Activated naive CD8-positive, alpha-beta T cell treated with anti-CD3 and anti-CD28 coated beads, Interleukin-2, amount 50 U/mL, for 24 hours (primary cell): ENCODE measurements at places on chromosomes 2 and 18.
A peak's percentile ranks its signal among the peaks of the same experiment; 100 is the strongest.

GRCh38 chr2:11080253-11081115, 74.8 kb upstream of the SLC66A3 start:
- DNase-seq, result no peak

GRCh38 chr2:137969418-137969765, 5.1 kb downstream of the HNMT start:
- no peak for DNase-seq

GRCh38 chr18:27546991-27547390, 361.9 kb upstream of the CHST9 start:
- no peak for DNase-seq

GRCh38 chr2:88574445-88574844, 52.8 kb downstream of the EIF2AK3 start:
- no peak for DNase-seq

GRCh38 chr2:14451312-14451711, 181.2 kb upstream of the LRATD1 start:
- DNase-seq, result no peak

- DNase-seq, result no peak
Measured at GRCh38 chr2:153476491-153476815, 2.1 kb downstream of the RPRM start.

- no peak for DNase-seq
Measured at GRCh38 chr2:71605781-71606241, 152.4 kb downstream of the DYSF start.

- no peak for DNase-seq
Measured at GRCh38 chr2:20027705-20028434, 15.4 kb upstream of the MATN3 start.

GRCh38 chr2:101012706-101013181, 10.7 kb downstream of the RPL31 start:
- peak; percentile 37 for DNase-seq

GRCh38 chr2:141610564-141611175, 520.1 kb downstream of the LRP1B start:
- no peak for DNase-seq

DNA sequence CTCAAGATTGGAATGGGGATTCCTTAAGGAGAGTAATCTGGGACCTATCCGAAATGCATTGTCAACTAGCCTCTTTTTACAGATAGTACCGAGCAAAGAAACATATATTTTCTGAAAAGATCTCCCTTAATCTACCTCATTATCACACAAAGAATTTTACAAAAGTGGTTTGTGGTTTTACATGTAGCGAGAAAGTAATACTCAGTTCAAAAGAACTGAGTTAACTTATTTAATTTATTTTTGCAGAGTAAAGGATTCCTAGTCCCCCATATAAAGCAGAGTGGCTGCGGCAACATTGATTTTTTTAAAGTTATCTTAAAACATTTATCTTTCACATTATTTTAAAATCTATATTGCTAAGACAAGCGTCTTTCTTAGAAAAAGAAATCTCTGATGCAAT, 15.9 kb upstream of the SOS1 start:
- DNase-seq, result no peak

- DNase-seq, result peak; percentile 52
Measured at GRCh38 chr2:127084611-127085316, 22.2 kb downstream of the BIN1 start.

DNA sequence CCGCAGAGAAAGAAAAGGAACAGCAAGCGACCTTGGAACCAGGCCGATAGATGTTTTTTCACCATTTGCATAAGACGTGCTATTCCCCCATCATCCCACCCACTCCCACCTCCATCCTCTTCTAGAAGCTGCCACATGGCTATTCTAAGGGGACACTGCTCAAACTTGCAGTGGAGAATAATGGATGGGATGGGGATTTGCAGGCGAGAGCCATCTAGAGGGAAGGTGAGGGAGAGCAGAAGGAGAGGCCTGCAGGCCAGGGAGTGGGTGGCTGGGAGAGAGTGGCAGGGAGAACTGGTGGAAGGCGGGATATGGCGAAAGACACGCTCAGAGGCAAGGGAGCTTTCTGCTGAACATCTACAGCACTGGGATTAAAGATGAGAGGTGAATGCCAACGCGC, 84.9 kb downstream of the MAPK4 start:
- DNase-seq, result no peak

- no peak for DNase-seq
Measured at GRCh38 chr2:152623076-152623740, 94.1 kb downstream of the PRPF40A start.

GRCh38 chr18:51399491-51400122, 202.1 kb upstream of the MEX3C start:
- no peak for DNase-seq

DNA sequence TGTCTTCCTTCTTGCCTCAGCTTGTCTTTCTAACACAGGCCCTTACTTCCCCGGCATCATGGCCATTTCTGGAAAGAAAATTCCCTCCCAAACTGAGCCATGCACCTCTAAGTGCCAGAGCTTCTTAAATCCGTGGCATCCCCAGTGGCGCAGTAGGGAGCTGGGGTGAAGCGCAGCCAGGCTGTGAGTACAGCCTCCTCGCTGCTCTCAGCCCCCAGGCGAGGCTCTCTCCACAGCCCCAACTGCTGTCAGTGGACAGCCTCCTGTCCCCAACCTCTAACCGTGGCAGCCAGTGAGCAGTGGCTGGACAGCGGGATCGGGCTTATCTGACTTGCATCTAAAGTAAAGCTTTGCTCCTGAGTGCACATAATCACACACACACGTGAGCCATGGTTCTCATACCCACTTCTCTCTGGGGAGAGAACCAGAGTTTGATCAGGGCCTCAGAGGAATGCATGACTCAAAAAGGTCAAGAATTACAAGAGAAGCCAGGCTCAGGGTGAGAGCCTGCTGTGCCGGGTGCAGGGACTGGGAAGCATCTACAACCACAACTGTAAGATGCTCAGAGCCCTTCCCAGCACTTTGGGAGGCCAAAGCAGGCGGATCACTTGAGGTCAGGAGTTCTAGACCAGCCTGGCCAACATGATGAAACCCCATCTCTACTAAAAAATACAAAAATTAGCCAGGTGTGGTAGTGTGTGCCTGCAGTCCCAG, 50.7 kb downstream of the SFXN5 start:
- DNase-seq, result no peak

DNA sequence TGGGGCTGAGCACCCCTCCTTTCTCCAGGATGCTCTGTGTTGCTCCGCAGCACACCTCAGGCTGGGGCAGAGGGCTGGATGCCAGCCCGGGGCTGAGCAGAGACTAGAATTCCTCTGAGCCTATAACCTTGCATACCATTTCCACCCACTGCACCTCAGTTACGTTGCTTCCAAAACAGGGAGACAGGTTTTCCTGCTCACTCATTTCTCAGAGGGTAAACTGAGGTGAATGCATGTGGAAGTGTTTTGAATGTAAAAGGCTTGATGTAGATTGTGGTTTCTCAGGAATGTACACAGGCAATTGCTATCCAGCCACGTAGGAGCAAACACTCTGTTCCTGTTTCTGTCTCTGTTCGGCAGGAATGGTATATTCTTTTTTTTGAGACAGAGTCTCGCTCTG, 45.3 kb downstream of the EDAR start:
- DNase-seq, result no peak

- DNase-seq, result no peak
Measured at GRCh38 chr2:230130668-230131364, 62.1 kb upstream of the SLC16A14 start.

DNA sequence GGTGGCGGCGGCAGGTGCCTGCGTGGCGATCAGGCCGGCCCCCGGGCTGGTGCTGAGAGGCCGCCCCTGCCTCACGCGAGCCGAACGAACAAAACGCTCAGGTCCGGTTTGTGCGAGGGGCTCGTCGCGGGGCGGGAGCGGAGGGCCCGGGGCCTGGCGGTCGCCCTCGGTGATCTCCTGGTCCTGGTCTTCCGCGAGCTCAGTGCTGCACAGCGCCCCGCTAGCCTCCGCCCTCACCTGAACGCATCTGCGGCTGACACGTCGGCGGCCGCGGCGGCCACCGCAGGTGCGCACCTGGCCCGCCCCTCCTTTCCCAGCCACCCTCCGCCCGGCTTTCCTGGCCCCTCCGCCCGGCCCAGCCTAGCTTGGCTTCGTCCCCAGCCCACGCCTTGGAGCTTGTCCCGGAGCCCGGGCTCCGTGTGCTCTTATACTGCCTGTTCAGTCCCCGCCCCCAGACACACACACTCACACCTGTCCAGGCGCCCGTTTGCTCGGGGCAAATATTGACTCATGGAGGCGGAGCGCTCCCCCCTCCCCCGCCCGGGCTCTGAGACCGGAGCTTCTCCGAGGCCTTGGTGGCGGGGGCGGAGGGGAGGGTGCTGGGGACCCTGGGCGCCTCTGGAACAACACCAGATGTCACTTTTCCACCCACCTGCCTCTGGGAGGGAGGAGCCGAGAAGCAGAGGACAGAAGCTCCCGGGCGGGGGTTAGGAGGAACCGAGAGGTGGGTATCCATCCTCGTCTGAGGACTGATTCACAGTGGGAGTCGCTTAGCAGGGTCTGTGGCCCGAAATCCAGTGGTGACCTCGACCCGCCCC, 8.6 kb upstream of the CRYBA2 start:
- peak; percentile 57 for DNase-seq

GRCh38 chr2:69122271-69122670, 109.3 kb downstream of the ANTXR1 start:
- DNase-seq, result no peak

DNA sequence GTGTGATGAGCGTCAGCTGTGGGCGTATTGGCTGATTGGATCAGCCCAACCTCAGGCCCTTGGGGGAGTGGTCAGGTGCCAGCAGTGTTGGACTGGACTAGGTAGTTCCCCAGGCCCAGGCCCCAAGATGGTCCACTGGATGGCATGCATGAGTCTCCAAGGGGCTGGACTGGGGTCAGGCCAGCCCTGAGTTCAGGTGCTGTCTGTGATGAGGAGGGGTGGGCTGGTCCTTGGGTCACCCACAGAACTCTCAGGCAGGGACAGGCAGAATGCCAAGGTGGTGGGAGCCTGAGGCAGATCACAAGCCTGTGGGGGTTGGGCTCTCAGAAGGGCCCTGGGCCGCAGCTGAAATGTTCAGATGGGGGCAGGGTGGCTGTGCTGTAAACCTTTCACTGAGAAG, 59.5 kb upstream of the THUMPD2 start:
- no peak for DNase-seq

DNA sequence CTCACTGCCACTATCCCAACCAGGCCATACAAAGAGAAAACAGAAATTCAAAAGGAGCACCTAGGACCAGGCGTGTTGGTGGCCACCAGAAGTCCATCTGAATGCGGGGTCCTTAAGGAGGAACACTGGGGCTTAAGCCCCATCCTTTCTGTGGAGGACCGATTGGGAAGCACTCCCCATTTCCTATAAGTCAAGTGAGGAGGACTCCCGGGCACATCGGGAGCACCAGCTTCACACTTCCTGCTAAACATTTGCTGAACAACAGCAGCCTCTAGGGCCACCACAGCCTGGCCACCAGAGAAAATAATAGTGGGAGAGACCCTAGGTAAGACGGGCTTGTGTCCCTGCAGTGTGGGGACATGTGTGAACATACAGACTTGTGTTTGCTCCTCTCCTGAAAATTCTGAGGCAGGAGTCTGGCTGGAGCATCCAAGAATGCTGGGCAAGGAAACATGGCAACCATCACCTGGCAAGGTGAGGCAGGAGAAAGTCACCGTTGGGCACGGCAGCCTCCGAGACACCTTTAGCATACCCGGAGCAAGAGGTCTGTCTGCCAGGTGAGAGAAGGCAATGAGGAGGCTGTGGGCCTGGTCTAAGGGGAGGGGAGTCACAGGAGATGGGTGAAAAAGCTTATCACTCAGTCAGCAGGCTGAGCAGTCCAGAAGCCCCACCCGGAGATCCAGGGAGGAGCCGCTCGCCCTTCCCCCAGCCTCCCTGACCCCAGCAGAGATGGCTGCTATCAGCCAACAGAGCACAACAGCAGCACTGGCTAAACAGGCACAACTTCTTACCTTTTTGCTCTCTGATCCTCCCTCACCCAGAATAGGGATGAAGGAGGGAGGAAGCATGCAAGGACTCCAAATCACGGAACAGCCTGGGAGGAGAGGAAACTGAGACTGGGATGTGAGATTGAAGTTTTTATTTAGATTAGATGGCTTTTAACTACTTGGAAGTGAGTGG, 282.3 kb downstream of the EIPR1 start:
- no peak for DNase-seq

- DNase-seq, result no peak
Measured at GRCh38 chr2:64787019-64787365, 133.3 kb upstream of the SERTAD2 start.

DNA sequence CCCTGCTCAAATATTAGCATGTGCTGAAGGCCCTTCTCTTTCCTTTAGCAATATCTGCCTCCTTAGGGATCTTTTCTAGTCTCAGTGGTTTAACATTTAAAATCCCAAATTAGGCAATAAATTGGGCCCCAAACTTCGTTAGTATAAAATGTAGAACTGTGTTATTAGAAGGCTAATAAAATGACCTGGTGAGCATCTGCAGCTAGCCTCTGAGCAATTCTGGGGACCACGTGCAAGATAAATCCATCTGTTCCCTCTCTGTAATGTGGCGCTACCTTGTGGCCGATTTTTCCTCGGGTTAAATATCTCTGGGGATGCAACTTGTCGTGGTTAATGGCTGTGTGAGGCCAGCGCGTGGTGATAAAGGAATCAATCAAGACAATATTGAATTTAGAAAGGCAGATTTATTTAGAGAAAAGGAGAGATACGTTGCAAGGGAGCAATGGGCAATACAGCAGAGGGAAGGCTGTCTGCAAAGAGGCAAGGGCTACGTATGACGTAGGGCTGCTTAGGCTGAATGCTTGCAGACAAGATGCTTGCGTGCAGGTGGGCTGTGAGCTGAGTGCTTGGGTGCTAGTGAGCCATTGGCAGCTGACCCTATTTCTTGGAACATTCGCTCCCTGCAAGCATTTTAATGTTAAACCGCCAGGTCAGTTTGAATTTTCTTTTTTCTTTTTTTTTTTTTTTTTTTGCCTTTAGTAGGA, 18.5 kb upstream of the IL36G start:
- DNase-seq, result no peak
